HCT116 (cell line): ENCODE measurements at places on chromosomes 11 and 22.

GRCh38 chr11:46119352-46120216 lies 1.7 kb downstream of the PHF21A start:
- no peak for DNase-seq

- DNase-seq, result peak; percentile 96
These were observed 5.0 kb upstream of the CCDC88B start for GRCh38 chr11:64334764-64335735.

GRCh38 chr22:46111645-46112306 lies 38.5 kb upstream of the PPARA start:
- DNase-seq, result no peak

GRCh38 chr11:96207459-96208449 lies 135.2 kb downstream of the MAML2 start:
- DNase-seq, result no peak

DNA sequence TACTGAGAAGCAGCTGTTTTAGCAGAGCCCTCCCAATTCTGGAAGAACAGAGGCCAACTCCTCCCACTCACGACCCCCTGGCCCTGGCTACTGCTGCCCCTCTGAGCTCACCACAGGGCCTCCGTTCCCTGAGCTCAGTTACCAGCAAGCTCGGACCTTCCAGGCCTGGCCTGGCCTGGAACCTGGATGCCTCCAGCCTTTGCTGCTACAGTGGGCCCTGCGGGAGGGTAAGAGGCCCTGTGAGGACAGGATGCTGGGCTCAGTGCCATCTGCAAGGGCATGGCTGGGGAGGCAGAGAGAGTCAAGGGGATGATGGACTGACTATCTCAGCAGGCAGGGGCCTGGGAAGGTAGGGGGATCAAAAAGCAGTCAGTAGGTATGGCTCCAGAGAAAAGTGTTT lies 209.9 kb upstream of the NCAM1 start:
- DNase-seq, result no peak

GRCh38 chr11:123018702-123019101 lies 37.1 kb upstream of the BSX start:
- DNase-seq, result no peak

DNA sequence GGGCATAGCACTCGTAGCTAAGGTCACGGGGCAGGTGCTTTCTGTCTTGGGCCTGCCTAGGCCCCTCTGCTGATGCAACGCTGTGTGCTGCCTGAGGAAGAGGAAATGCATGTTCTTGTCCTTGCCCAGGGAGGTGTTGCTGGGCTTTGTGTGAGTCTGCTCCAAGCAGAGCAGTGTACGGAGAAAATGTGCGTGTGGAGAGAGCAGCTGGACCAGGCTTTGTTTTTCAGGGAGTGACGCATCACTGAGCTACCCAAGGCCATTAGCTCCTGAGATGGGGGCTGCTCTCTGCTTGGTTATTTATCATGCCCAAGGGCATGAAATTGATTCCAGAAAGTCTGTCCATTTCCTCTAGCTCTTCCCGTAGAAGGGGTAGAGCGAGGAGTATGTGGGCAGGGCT lies 82.9 kb upstream of the THY1 start:
- no peak for DNase-seq

GRCh38 chr11:73288192-73288872 lies 16.2 kb downstream of the P2RY6 start:
- DNase-seq, result no peak

DNA sequence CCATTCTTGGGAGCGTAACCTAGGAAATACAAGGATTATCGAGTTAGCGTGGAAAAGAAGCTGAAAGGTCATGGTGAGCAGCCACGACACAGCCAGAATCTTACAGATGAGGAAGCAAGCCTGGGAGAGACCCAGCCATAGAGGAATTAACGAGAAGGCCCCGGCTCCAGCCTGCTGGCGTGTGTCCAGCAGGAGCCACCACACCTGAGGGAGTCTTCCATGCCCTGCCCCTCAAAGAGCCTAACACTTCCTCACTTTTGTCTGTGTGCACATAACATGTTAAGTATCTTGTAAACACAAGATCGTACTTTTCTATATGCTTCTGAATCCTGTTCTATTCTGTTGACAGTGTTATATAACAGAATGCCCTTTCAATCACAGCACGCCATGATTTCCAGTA lies 18.1 kb downstream of the CECR2 start:
- DNase-seq, result no peak

- DNase-seq, result no peak
These were observed 35.0 kb upstream of the TSKU start for GRCh38 chr11:76747915-76748860.

DNA sequence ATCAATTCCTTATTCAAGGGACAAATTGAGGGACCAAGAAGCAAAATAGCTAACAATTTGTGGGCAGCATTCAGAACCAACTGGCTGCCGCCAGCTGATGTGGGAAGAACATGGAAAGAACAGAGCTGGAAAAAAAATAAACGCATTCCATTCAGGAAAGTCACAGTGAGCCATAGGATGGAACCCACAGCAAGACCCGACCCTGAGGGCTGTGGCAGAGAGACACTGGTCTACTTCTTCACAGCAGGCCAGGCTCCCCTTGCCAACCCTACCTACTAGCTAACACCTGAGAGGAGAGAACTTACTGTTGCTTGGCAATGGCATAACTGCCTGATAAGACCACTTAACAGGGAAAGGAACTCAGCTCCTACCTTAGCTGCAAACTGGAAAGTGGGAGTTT lies 123.5 kb upstream of the APOA1 start:
- DNase-seq, result peak; percentile 8

DNA sequence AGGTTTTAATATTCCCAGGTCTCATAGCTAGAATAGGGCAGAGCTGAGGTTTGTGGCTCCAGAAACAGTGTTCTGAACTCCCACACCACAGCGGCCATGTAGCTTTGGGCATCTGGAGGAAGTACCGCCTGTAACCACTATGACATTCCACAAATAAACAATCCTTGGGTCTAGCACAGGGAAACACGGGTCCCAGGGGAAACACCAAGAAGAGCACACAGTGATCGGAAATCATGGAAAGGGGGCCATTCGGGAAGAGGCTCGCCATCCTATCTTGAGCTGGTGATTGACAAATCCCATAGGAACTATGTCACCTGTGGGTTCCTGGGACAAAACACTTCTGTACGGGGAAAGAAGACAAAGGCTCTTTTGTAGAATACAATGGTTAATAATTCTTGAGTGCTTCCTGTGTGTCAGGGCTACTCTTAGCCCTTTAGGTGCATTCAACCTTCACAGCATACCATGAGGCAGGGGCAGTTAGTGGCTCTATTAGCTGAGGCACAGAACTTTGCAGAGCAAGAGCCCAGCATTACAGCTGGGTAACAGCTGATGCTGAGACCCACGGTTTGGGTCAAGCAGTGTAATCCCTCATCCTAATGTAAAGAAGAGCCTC lies 514.2 kb downstream of the NTM start:
- DNase-seq, result no peak

- DNase-seq, result no peak
These were observed 1.5 kb downstream of the TCF20 start for GRCh38 chr22:42268852-42269410.

DNA sequence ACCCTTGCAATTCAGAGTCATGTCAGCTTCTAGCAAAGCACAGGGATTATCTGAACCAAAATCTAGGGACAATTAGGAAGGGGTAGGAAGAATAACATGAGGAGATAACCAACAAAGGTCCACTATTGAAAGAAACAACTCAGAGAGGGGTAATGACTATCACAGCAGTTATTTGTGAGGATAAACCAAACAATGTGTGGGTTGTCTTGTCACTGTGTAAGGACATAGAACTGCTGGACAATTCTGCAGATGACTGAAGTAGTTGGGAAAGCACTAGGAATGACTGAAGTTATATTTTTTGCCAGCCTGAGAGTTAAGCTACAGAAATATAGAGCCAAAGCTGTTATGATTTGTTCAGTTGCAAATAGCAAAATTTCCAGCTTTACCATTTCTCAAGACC lies 858.4 kb upstream of the CCDC90B start:
- DNase-seq, result no peak

DNA sequence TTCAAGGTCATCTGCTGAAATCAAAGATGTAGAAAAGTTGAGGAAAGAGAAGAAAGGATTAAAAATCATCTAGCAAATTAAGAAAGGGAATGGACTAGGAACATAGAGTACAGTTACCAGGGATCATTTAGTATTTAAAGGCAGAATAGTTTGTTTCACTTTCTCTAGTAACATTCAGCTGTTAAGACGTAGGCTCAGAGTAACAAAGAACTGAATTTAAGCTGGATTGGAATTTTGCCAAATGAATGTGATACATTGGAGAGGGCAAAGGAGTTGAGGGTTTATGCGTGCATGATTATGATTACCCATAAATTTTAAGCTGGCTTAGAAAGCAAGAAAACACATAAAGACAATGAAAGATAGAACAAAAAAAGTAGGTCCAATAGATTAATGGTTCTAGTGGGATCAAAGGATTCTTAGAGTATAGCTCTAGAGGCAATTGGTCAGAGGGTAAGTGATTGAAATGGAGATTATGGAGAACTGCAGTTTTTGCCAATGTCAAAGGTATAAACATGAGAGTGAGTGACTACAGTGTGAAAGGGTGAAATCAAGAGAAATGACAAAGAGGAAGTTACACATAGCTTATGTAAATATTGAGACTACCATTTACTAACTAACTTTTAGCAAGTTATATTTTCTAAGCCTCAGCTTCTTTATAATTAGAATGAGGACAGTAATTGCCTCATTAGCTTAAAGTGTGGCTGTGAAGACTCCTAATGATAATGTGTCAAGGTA lies 190.0 kb downstream of the GRIA4 start:
- no peak for DNase-seq

GRCh38 chr11:45457649-45458048 lies 171.5 kb upstream of the SYT13 start:
- DNase-seq, result no peak

GRCh38 chr22:42930810-42931420 lies 73.8 kb upstream of the ARFGAP3 start:
- DNase-seq, result peak; percentile 46

DNA sequence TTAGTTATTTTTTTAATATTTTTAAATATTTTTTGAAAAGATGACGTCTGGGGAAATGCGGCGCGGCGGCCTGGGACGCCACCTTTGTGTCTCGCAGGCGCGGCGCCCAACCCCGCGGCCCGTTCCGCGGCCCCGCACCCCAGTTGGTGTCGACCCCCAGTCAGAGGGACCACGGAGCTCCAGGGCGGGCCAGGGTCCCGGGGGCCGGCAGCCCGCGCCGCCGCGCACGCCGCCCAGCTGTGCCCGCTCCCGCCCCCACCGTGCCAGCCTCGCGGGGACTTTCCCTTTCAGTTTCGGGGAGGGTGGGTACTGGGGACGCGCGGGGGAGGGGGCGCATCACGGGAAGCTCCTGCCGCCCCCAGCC lies 1.6 kb downstream of the CCND1 start:
- DNase-seq, result no peak

- DNase-seq, result no peak
These were observed 1074.1 kb downstream of the JRKL start for GRCh38 chr11:97463891-97464290.

- no peak for DNase-seq
These were observed 192.5 kb upstream of the RAG2 start for GRCh38 chr11:36790526-36790925.

DNA sequence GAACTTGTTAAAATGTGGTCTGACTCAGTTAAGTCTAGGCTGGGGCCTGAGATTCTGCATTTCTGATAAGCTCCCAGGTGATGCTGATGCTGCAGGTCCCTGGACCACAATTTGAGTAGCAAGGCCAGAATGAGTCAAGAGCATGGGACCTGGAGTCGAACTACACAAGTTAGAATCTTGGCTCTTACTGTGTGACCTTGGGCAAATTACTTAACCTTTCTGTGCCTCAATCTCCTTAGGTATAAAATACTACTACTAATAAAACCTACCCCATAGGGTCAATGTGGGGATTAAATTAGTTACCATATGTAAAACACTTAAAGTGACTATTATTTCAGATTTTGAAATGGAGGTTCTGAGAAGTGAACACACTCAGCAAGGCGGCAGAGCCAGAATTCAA lies 34.3 kb downstream of the GDPD5 start:
- DNase-seq, result no peak

- DNase-seq, result no peak
These were observed 54.7 kb upstream of the LYVE1 start for GRCh38 chr11:10622957-10623791.

GRCh38 chr11:12066799-12067508 lies 43.4 kb upstream of the MICAL2 start:
- no peak for DNase-seq

DNA sequence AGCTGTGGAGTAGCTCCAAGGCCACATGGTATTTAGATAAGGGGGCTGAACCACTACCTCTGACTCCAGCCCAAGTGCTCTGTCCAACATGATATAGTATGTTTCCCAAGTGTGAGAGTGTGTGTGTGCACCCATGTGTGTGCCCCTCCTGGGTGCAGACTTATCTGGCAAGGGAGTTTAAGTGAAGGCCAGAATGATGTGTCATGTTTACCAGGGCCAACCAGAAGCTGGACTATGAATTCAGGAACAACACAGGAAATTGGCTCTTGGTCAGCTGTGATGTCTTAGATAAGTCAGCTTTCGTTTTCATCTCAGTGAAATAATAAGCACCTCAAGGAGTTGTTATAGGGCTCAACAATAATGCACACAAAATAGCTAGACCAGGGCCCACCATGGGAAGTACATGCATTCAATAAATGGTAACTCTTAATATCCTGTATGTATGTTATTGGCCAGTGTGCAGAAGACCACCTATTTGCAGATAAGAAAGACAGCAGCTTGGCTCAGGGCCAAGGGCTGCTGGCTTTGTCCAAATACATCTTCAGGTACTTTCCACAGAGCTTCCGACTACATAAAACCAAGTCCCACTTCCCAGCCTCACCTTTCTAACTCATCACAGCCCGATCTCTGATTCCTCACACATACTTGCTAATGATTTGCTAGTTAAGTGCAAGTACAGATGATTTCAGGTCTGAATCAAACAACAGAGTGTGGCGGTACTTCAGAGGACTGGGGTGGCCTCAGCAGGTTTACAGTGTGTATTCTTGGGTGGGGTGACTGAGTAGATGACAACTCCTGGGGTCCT lies 120.9 kb downstream of the ME3 start:
- DNase-seq, result no peak

GRCh38 chr11:95923439-95923727 lies 524 bp downstream of the MTMR2 start:
- DNase-seq, result no peak

GRCh38 chr22:49551897-49552614 lies 275.6 kb downstream of the BRD1 start:
- no peak for DNase-seq

GRCh38 chr11:117855186-117855845 lies 21.1 kb downstream of the FXYD6 start:
- no peak for DNase-seq
